ENCODE measurements at places on chromosomes 13 and 19.
A peak's percentile ranks its signal among the peaks of the same experiment; 100 is the strongest.

DNA sequence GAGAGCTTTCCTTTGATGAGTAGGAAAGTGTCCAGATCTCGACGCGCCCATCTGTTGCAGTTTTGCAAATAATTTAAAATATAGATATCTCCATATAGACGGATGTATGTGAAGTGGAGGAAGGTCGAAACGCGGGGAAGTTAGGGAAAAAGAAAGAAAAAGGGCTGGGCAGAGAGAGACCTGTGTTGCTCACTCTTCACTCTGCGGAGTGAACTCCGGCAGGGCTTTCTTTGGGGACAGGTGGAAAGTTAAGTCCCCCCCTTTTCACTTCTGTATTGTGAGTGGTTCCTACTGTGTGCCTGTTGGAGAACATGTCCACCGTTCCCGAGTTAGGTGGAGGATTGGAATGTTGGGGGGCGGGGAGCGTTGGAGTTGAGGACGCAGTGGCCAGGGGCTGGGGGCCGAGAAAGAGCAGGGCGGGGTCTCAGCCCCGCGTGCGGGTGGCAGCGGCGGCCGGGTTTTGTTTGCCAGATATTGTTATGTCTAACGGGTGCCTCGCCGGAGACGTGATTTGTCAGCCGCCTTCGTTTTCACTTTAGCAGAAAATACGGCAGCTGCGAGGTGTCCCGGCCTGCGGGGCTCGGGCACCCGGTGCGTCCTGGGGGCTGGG lies 145.1 kb upstream of the ZNF536 start:
- DNase-seq = no peak

DNA sequence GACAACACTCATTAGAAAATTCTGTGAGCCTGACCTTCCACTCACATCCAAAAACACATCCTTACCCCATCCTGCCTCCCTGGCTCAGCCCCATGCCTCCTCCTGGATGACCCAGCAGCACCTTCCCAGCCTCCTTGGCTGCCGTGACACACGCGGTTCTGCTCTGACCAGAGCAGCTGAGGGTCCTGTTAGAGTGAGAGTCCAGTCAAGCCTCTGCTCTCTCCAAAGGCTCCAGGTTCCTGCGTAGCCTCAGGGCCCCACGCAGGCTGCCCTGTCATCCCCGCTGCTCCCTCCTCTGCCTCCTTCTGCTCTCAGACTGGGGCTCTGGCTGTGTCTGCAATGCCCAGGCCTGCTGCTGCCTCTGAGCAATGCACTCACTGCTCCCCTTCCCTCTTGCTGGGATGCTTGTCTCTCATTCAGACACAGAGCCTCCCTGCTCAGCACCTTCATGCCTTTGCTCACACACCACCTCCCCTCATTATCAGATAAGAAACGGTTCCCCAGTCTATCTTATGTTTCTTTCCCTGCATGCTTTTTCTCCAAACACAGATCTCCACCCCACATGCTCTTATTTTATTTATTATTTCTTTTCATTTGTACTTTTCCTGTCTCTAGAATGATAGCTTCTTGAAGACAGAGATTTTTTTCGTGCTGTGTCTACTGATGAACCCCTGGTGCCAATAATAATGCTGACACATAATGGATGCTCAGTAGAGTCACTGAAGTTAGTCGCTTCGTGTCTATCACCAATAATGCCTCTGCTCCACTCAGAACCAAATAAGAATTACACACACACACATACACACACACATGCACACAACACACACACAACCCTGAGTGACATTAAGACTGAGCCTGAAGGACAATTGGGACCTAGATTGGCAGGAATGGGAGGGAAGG lies 10.2 kb upstream of the SIGLEC6 start:
- no peak for DNase-seq

- DNase-seq = peak; percentile 66
Observed at GRCh38 chr19:31270897-31271296, 78.3 kb downstream of the TSHZ3 start.

GRCh38 chr13:40692946-40693345 lies 26.5 kb upstream of the FOXO1 start:
- DNase-seq = no peak

DNA sequence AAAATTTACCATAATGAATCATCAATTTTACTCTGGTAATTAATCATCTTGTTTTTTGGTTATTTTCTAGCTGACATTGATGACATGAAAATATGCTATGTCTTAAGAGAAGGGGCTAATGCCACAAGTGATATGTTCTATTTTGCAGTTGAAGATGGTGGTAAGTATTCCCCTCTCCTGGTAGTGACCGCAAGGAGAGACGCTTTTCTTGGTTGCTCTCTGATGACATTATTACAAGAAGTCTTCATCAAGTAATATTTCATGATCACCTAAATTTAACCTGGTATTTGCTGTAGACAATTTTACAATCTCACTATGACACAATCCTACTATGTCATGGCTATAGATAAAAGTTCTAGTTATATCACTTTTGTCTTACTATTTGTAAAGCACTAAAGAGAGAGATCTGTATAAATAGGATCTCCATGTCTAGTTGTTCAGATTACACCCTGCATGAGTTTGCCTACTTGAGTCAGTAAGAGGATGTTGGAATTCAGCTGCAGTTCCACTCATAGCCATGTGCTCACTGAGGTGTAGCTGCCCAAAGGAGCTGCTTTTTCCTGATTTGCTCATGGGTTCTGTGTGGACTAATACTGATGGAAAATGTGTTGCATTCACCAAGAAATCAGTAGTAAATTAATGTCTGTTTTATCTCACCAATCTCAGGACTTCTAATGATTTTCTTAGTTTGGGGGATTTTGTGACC lies 10.9 kb downstream of the FREM2 start:
- no peak for DNase-seq

- no peak for DNase-seq
Observed at GRCh38 chr19:2607712-2608601, 94.5 kb downstream of the GNG7 start.

GRCh38 chr13:75347457-75347856 lies 134.5 kb downstream of the TBC1D4 start:
- DNase-seq = no peak

GRCh38 chr13:41315443-41316047 lies 4.5 kb downstream of the NAA16 start:
- no peak for DNase-seq

DNA sequence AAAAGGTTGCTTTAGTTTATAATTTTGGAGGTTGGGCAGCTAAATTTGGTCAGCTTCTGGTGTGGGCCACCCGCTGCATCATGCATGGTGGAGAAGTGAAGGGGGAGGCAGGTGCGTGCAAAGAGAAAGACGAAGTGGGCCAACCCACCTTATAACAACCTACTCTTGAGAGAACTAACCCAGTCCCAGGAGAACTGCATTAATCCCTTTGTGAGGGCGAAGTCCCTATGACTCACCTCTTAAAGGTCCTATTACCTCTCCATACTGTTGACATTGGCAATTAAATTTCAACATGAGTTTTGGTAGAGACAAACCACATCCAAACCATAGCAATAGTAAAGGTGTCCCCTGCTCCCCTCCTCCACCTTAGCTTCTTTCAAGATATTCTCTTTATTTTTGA lies 7.7 kb upstream of the FGF9 start:
- DNase-seq = no peak

- DNase-seq = no peak
Observed at GRCh38 chr19:39818626-39819097, 15.3 kb downstream of the DYRK1B start.

DNA sequence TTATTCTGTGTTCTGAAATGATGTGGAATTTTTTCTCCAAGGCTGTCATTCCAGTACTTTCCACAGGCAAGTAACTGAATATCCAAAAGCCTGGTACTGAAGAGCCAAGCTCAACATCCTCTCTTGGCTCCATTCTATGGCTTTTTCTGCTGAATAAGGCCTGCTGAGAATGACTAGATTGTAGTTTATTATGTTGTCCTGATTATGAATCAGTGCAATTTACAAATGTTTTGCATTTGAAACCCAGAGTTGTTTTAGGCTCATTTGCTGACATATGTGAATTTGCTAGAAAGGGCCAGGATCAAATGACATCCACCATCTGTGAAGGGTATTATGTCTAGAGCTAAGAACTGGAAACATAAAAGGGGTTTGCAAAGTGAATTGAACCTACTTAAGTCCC lies 596.6 kb downstream of the KCTD12 start:
- no peak for DNase-seq

DNA sequence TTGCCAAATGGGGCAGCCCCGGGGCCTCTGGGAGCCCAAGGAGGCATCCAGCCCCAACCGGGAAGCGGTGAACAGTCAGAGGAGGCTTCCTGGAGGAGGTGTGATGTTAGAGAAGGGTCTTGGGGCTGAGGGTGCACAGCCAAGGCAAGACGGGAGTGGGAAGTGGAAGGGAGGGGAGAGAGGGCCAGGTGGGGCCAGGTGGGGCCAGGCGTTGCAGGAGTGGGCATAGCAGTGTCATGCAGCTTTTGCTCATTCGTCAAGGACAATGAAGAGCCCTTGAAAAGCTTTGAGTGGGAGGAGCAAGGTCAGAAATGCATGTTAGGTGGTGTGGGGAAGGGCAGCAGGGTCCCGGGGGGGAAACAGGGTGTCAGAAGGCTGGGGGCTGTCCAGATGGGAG lies 1.8 kb downstream of the FBN3 start:
- DNase-seq = no peak

DNA sequence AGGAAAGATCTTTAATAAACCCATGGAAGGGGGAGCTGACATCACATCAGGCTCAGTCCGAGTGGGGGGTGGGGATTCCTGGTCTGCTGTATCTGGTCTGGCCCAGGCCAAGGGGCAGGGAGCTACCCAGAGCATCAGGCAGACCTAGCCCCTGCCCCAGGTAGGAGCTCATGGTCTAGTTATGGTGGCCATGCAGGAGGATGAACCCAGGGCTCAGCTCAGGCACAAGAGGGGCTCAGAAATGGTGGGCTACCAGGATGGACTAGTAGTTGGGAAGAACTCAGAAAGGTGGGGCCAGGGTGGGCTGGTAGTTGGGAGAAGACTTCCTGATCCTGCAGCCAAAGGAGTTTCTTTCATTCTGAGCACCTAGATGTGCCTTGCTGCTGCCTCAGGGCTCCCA lies 14.3 kb downstream of the VSTM2B start:
- DNase-seq = no peak

All from tibial artery (tissue), 4 donors.